ENCODE measurements at places on chromosomes 1 and 21. TPM values are rescaled to one million over a fixed set of nuclear protein-coding genes. Genes with fewer than 3 reads are reported as not detected.

DNA sequence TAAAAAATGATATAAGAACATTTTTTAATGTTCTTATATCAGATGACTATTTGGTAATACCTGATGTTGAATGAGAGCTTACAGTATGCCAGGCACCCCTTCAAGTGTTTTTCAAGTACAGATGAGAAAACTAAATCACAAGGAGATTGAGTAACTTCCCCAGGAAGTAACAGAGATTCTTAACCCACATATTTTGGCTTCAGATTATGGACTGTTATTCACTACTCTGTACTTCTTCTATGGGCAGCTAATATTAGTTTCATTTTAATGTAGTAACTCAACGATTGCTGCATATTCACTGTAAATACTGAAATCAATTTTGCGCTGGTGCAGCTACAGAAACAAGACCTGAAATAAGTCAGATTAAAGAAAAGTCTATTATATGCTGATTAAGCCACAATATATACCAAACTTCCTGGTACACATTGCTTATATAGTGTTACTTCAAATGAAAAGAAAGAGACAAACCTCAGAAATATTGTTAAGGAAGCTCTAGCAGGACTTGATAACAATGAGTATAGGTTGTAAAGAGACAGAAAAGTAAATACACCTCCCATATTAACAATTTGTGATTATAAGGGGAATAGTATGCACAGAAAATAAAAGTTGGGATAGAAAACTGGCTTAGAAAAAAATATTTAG, 19.7 kb downstream of the DPYD start:
- DNase-seq, result peak; percentile 63

DNA sequence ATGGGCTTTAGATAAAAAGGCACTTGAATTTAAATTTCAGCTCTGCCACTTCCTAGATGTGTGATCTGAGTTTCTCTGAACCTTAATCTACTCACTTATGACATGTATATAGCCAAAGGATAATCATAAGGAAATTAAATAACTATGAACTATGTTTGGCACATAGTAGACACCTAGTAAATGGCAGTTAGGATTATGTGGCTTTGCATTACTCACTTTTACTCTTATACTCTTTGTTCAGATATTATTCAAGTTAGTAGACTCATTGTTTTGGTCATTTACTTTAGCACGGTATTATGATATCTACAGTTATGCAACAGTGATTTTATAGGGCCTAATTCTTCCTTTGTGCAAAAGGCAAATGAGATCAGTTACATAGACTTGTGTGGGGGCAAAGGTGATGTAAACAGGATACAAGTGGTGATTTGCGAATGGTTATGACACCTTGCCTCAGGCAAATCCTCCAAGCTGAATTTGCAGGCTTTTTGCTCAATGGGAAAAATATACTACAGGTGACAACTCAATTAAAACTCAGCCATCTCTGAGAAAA, 297.2 kb upstream of the PBX1 start:
- DNase-seq, result no peak

DNA sequence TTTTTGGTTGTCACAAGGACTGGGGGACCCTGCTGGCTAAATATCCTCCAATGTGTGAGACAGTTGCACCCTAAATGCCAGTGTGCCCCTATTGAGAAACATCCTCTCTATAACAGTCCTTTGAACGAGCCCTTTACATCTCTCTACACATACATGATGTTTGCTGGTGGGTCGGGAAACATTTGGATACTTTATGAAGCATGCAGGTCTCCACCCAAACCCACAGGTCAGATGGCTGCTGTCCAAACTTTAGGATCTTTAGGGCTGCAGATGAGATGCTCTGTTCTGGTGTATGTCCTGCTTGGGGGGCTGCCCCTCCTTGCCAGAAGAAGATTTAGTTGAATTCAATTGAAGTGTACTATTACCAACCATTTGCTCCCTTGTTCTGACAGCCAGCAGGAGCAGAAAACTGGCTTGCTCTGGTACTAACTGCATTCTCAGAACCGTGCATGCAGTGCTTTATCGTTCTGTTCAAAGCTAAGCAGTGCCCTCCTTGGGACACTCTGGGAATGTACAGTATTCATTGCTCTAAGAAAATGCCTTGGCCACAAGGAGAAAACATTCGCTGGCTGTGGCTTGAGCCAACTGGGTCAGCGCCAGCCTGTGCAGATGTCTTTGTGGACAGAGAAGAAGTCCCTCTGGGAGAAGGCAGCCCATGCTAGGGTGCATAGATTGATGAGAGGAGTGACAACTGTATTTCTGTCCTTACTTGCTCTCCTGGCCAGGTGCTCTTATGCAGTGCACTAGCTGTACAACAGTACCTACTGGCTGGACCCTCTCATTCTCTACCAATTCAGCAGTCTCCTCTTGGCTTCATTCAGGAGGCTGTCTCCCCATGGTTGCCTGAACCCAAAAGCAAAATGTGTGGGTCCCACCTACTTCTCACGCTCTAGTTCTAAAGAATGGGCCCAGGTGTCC, 61.4 kb upstream of the DIRAS3 start:
- peak; percentile 89 for DNase-seq

Gene KCTD3
- total RNA-seq, result 25.2 TPM

Gene SPATA45
- 0.65 TPM for total RNA-seq

DNA sequence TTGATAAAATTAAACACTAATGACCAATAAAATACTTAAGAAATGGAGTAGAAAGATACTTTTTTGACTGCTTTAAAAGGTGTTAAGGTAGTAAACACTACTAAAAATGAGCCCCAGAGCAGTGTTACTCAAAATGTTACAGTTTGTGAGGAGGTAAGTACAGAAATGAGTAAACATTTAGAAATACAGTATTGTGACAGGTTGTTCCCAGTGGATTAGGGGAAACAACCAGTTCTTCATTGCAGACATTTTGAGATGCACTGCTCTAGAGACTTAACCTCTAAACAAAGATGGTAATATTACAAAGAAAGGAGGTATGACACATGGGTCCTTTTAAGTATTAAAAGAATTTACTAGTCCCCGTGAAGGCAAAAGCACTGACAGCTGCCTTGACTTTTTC, 12.7 kb downstream of the DHX9 start:
- DNase-seq, result no peak

Measured in astrocyte (in vitro differentiated cells and primary cell).